ENCODE measurements at places on chromosomes 5 and 9. TPM values are rescaled to one million over a fixed set of nuclear protein-coding genes. Genes with fewer than 3 reads are reported as not detected.

DNA sequence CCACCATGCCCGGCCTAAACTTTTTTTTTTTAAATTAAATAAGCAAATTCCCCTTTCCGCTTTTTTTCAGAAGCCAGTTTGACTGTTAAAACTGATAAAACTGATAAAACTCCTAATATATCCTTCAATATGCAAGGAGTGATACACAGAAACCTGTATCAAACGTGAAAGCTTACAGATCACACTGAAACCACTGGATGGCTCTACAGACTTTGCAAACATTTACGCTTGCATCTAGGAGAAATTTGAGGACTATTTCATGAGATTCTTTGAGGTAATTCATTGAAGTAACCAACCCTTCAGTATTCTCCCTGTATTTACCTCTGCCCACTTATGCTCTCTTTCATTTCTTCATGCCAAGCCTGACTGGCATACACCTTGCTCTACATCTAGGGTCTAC is 40.6 kb upstream of the CHD1 start:
- no peaks in the 10 kb centered on the region for H3K36me3 ChIP-seq
- DNase-seq = no peak
- no peaks in the 10 kb centered on the region for H3K4me1 ChIP-seq
- no peak overlapping the region for H3K27ac ChIP-seq
- H3K27me3 ChIP-seq = no peaks in the 10 kb centered on the region

DNA sequence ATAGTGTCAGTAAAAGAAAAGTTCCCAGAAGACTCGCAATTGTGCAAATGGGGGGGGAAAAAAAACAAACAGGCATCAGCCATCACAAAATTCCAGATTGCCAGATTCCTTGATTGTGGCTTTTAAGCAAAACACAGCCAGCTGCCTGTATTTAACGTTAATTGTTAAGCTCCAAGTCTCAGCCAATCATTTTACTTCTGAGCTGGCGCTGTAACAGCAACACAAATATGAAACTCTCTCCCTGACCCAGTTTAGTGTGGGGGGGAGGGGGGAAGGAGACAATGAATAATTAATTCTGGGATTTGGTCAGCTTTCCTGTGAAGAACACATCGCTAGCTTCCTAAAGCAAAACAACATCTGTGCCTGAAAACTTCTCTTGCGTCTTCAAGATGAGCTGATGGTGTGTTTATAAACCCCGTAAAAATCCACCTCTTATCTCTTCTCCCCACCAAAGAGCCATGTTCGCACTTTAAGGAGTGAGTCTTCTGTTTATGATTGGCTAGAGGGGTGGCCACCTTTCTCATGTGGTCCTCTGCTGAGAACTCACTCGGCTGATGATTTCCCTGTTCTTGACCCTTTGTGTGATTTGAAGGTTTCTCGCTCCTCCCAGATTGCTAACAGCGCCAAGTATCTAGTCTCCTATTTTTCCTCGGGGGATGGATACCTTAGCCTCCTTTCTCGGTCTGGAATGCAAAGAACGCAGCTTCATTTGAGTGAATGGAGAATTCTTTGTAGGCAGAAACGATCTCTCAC is 160.2 kb upstream of the DAPK1 start:
- H3K36me3 ChIP-seq = no peaks in the 10 kb centered on the region
- no peaks in the 10 kb centered on the region for H3K27me3 ChIP-seq
- no peaks in the 10 kb centered on the region for H3K4me1 ChIP-seq
- no peak for DNase-seq
- H3K27ac ChIP-seq = peak overlapping the region; percentile 56
- H3K4me3 ChIP-seq = peak overlapping the region; percentile 55

GRCh38 chr5:40383749-40384651 is 295.7 kb upstream of the PTGER4 start:
- no peak overlapping the region for H3K27ac ChIP-seq
- DNase-seq = no peak
- H3K27me3 ChIP-seq = no peaks in the 10 kb centered on the region
- no peaks in the 10 kb centered on the region for H3K36me3 ChIP-seq

GRCh38 chr5:155066886-155067595 is 53.5 kb downstream of the KIF4B start:
- no peaks in the 10 kb centered on the region for H3K4me1 ChIP-seq
- H3K27ac ChIP-seq = no peak overlapping the region
- no peak for DNase-seq
- no peaks in the 10 kb centered on the region for H3K27me3 ChIP-seq

GRCh38 chr9:114347675-114348074 is 18.0 kb downstream of the ORM2 start:
- H3K36me3 ChIP-seq = peaks cover 20% of the 10 kb centered on the region
- H3K27ac ChIP-seq = no peak overlapping the region
- DNase-seq = no peak
- no peaks in the 10 kb centered on the region for H3K27me3 ChIP-seq
- H3K4me3 ChIP-seq = no peak overlapping the region
- no peaks in the 10 kb centered on the region for H3K4me1 ChIP-seq

DNA sequence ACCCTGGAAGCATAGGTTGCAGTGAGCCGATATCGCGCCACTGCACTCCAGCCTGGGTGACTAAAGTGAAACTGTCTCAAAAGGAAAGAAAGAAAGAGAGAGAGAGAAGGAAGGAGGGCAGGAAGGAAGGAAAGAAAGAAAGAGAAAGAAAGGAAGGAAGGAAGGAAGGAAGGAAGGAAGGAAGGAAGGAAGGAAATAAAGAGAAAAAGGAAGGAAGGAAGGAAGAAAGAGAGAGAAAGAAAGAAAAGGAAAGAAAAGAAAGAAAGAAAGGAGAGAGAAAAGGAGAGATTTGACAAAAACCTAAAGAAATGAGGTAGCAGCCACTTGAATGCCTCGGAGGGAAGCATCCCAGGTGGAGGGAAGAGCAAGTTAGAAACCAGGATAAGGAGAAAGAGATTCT is 44.6 kb downstream of the MSX2 start:
- H3K27me3 ChIP-seq = no peaks in the 10 kb centered on the region
- H3K4me1 ChIP-seq = no peaks in the 10 kb centered on the region
- no peak for DNase-seq

GRCh38 chr9:137140151-137141012 is 1.4 kb downstream of the GRIN1 start:
- H3K4me1 ChIP-seq = no peaks in the 10 kb centered on the region
- no peak overlapping the region for H3K27ac ChIP-seq
- no peak overlapping the region for H3K4me3 ChIP-seq
- no peaks in the 10 kb centered on the region for H3K36me3 ChIP-seq

DNA sequence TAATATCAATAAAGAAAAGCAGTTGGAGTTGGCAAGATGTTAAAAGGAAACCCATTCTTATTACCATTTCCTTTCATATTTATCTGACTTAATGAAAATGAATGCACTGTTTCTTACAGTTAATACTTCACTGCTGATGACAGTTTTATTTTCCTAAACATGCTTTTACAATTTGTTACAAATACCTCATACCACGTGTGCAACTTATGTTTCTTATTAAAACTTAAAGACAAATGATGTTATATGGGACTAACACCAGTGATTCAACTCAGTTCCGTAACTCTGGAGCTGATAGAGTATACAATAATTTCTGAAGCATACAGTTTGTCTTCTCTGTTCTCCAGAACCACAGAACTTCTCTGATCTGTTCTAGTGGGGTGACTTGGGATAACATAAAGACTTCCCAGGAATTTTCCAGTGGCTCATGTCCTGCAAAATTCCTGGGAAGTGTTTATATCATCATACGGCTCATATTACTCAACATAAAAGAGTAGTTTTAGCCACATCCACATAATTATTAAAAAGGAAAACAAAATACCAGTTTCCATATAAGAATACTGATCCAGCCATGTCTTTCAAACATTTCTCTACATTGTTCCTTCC is 1259.0 kb upstream of the C9orf72 start:
- H3K36me3 ChIP-seq = no peaks in the 10 kb centered on the region
- no peaks in the 10 kb centered on the region for H3K27me3 ChIP-seq
- H3K4me1 ChIP-seq = no peaks in the 10 kb centered on the region
- no peak for DNase-seq

DNA sequence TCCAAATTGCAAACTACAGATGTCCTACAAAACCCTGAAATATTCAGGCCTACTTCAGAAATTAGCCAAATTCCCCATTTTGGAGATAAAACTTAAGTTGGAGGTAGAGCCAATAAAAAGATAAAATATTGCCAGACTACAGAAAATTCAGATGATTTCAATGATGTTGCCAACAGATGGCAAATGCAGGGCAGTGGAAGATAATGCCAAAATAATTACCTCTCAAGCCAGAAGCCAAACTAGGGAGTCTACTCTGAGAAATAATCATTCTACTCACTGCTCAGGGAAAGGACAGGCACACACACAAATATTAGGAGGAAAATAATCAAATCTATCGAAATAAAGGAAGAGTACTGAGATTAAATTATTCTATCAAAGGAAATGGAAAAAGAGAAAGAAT is 347.5 kb upstream of the CCNG1 start:
- DNase-seq = no peak
- no peak overlapping the region for H3K4me3 ChIP-seq
- no peaks in the 10 kb centered on the region for H3K36me3 ChIP-seq
- no peaks in the 10 kb centered on the region for H3K27me3 ChIP-seq
- H3K4me1 ChIP-seq = no peaks in the 10 kb centered on the region

GRCh38 chr5:133669472-133669871 is 57.1 kb upstream of the FSTL4 start:
- no peaks in the 10 kb centered on the region for H3K27me3 ChIP-seq
- no peaks in the 10 kb centered on the region for H3K36me3 ChIP-seq
- no peak overlapping the region for H3K4me3 ChIP-seq
- no peak for DNase-seq
- H3K27ac ChIP-seq = no peak overlapping the region
- H3K4me1 ChIP-seq = no peaks in the 10 kb centered on the region

- H3K27me3 ChIP-seq = no peaks in the 10 kb centered on the region
- DNase-seq = peak; percentile 35
- no peak overlapping the region for H3K27ac ChIP-seq
- H3K4me3 ChIP-seq = no peak overlapping the region
- no peaks in the 10 kb centered on the region for H3K36me3 ChIP-seq
- H3K4me1 ChIP-seq = no peaks in the 10 kb centered on the region
These were observed 1.3 kb upstream of the IL3 start for GRCh38 chr5:132059043-132059695.

- no peaks in the 10 kb centered on the region for H3K4me1 ChIP-seq
- H3K27me3 ChIP-seq = no peaks in the 10 kb centered on the region
- H3K4me3 ChIP-seq = no peak overlapping the region
- DNase-seq = no peak
- no peaks in the 10 kb centered on the region for H3K36me3 ChIP-seq
- no peak overlapping the region for H3K27ac ChIP-seq
These were observed 68.2 kb upstream of the RAD23B start for GRCh38 chr9:107214915-107215314.

DNA sequence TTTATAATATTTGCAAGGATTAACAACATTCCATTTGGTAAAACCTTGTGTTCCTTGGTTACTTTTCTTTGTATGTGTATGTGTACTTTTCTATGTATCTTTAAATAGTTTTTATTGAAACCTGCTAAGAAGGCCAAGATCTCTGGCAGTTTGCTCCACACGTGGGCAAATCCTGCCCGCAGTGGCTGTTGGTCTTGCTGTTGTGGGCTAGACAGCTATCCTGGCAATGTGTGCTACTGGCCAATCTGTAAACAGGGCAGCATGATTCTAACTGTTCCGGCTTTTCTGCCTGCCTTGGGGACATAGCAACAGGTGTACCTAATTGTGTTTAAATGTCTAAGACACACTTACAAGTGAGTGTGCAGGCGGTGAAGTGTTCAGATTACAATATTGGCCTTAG is 286.6 kb downstream of the RFX3 start:
- no peaks in the 10 kb centered on the region for H3K4me1 ChIP-seq
- H3K27ac ChIP-seq = no peak overlapping the region
- no peak for DNase-seq
- no peaks in the 10 kb centered on the region for H3K36me3 ChIP-seq

- DNase-seq = no peak
- no peaks in the 10 kb centered on the region for H3K4me1 ChIP-seq
- no peak overlapping the region for H3K27ac ChIP-seq
These were observed 206.4 kb downstream of the AOPEP start for GRCh38 chr9:94932652-94933510.

Gene SMIM15
- total RNA-seq = 31.8 TPM

Gene SH3RF2
- 6.6 TPM for total RNA-seq

Gene NEUROG1
- total RNA-seq = not detected

Gene SKP2
- 9.2 TPM for total RNA-seq

Data from breast epithelium (tissue), 4 donors.